ENCODE measurements at places on chromosomes 2 and 18. TPM values are rescaled to one million over a fixed set of nuclear protein-coding genes. Genes with fewer than 3 reads are reported as not detected.

NPAS2 gene
- total RNA-seq = 16.4 TPM

CTDP1 gene
- total RNA-seq = 25.1 TPM

ALK gene
- not detected for total RNA-seq

ZBTB7C gene
- 0.42 TPM for total RNA-seq

TSPYL6 gene
- not detected for total RNA-seq

CAPN13 gene
- not detected for total RNA-seq

CAPN14 gene
- total RNA-seq = not detected

CNTNAP5 gene
- total RNA-seq = not detected

CXCR1 gene
- total RNA-seq = 0.12 TPM

MFF gene
- total RNA-seq = 90.2 TPM

HRH4 gene
- total RNA-seq = 0.10 TPM

TMEM150A gene
- 14.5 TPM for total RNA-seq

REG1B gene
- total RNA-seq = not detected

TMEM169 gene
- 0.35 TPM for total RNA-seq

KCNS3 gene
- 0.84 TPM for total RNA-seq

AMER3 gene
- not detected for total RNA-seq

RAX gene
- total RNA-seq = not detected

PRKAG3 gene
- total RNA-seq = not detected

CHAC2 gene
- 10.5 TPM for total RNA-seq

ITGA4 gene
- total RNA-seq = 0.42 TPM

RNF125 gene
- 3.5 TPM for total RNA-seq

GPR148 gene
- not detected for total RNA-seq

SDC1 gene
- 214 TPM for total RNA-seq

EPHA4 gene
- total RNA-seq = 2.0 TPM

KLF11 gene
- 7.1 TPM for total RNA-seq

ARL5A gene
- total RNA-seq = 34.8 TPM

C2orf66 gene
- total RNA-seq = 0.98 TPM

GALNT14 gene
- 4.6 TPM for total RNA-seq

ALKAL2 gene
- total RNA-seq = not detected

MAPRE3 gene
- 18.0 TPM for total RNA-seq

CNDP1 gene
- total RNA-seq = not detected

NOTO gene
- total RNA-seq = not detected

SLC30A3 gene
- not detected for total RNA-seq

POTEC gene
- total RNA-seq = not detected

All from MCF 10A (cell line).